ENCODE measurements at places on chromosomes 5 and 9.

DNA sequence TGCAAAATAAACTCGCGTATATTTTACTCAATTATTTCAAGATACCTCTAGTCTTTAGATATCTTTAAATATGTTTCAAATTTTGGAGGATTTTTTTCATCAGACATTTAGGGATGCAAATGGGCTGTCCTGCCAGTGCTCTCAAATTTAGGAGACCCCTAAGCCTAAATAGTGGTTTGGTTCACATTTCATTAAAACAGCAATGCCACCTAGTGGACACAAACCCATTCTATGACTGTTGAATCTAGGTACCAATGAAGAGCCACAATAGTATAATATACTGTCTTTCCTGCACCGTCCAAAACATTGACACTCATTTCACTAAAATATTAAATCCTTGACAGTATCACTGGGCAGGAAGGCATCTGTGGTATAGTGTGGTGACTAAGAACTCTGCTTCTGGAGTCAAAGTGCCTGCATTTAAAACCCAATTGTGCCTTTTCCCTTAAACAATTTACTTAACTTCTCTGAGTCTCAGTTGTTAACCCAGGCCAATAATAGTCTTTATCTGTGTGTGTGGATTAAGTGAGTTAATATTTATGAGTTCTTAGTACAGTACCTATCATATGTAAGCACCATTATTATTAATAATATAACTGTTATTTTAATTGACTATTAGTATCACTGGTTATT, 148.0 kb downstream of the RORB start:
- DNase-seq = no peak

- DNase-seq = no peak
Observed at GRCh38 chr9:4324513-4324912, 24.6 kb upstream of the GLIS3 start.

DNA sequence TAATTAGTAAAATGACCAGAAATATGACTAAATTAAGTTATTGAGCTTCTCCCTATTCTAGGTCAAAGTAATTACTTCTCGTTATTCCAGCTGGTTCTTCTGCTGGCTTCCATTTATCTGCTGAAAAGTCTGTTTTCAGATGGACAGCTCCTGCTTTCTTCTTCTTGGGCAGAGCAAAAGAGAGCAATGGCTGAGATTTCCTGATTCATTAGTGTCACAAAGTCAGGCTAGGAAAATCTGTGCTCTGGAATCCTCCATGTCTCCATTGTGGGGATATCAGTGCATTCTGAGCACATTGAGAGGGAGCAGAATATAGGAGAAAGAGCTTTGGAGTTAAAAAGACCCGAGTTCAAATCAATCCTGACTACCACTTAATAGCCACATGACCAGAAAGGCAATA, 33.7 kb upstream of the NRG2 start:
- no peak for DNase-seq

GRCh38 chr9:91421971-91422757, 1.5 kb downstream of the NFIL3 start:
- DNase-seq = no peak

DNA sequence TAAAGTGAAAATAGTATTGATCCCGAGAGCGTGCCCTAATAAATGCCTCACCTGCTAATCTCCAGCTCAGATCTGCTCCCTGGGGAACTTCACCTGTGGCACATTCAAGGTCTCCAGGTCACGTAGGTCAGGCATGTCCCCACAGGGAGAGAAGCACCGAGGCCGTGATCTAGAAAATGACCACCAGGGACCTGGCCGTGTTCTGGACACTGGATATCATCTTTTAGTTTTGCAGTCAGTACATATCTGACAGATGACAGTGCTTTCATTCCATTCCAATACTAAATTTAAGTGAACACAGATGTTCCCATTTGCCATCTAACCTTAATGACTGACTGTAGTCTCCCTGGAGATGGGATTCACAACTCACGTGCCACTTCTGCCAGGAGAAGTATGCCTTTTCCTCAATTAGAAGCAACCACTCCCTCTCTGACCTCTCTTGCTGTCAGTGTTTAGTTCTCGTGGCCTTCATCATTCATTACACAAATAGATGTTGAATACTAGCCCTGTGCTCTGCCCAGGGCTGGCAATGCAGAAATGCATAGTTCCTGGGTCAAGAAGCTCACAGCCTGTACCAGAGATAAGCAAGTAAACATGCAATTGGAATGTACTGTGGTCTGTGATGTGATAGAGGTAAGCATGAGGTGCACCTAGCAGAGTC, 276.5 kb downstream of the NTRK2 start:
- no peak for DNase-seq

GRCh38 chr9:92661127-92661526, 8.8 kb downstream of the IPPK start:
- DNase-seq = no peak

DNA sequence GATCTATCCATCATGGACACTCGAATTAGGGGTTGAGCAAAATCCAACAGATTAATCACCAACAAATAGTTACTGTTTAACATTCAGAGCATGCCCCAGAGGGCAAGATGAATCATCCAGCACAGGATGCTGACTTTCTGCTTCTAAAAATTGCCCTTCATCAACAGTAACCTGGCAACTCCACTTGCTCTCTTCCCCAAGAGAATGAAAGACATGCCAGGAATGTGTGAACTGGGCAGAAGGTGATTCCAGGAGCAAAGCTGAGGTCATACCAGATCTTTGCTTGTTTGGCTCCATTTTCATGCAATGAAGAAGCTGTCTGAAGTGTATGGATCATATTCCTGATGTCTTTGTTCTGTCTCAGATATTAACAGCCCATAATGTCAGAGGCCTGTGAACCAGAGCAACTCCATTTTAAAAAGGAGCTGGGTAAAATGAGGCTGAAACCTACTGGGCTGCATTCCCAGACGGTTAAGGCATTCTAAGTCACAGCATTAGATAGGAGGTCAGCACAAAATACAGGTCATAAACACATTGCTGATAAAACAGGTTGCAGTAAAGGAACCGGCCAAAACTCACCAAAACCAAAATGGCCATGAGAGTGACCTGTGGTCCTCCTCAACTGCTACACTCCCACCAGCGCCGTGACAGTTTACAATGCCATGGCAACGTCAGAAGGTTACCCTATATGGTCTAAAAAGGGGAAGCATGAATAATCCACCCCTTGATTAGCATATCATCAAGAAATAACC, 2.5 kb upstream of the ZNF367 start:
- no peak for DNase-seq

- DNase-seq = no peak
Observed at GRCh38 chr9:98331536-98332259, 76.2 kb upstream of the TBC1D2 start.

GRCh38 chr5:124713595-124713994, 32.8 kb downstream of the ZNF608 start:
- DNase-seq = no peak

DNA sequence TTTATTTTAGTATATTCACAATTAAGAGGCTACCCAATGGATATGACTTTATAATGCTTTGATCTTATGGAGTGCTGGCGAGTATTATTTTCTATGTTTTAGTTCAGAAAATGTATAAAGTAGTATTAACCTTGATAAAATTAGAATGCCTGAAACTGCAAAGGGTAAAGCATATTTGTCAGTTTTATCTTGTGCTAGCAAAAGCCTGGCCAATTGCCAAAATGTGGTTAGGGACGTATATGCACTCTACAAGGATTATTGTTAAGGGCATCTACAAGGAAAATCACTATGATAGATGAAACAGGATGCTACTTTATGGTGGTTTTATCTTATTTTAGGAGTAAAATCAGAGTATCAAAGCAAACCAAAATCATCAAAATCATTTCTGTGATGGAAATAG, 281.7 kb downstream of the CCDC171 start:
- DNase-seq = no peak

GRCh38 chr5:96807075-96807654, 580 bp downstream of the ERAP1 start:
- no peak for DNase-seq

DNA sequence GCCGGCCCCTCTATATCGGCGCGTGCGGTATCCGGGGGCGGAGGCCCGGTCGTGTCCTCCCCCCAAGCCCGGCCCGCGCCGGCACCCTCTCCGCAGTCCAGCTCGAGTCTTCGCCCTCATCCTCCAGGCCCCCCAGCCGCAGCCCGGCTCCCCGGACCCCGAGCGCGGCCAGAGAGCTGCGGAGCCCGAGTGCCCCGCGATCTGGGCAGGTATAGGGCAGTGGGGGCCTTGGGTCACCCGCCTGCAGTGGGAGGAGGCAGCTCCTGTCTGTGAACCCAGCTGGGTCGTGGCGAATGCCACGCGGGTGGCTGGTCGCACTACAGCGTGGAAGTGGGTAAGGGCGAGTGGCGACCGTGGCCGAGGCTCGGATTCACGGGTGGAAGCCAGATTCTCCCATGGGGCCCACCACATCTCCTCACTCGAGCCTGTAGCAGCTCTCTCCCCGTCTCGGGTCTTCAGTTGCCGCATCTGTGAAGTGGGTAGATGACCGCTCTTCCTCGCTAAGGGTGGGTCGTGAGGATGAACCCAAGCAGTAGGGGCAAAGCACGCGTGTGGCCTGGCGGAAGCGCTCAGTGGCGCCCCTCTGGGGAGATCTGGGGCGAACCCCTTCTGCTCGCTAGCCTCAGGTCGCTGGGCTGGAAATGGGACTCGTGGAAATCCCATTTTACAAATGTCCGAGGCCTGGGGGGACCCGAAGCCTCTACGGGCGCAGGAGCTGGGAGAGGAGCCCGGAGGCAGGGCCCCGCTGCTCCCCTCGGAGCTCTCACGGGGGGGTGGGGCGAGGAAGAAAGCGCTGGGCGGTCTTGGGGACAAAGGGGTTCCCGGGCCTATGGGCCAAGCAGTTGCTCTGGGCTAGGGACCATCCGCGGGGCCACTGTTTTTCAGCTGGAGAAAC, 1.9 kb downstream of the NR5A1 start:
- no peak for DNase-seq

DNA sequence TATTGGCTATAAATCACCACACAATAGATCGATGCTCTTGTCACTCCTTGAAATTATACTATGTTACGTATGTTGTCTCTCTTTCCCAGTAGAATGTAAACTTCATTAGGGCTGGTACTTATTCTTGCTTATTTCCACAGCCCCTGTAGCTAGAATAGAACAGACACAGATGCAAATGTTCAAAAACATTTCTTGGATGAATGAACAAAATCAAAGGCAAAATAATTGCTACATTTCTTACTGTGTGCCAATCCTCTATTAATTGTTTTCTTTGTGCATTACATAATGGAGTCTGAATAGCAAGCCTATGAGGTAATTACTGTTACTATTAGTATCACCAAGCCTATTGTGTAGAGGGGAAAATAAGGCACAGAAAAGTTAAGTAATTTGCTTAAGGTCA, 725 bp upstream of the OR13C2 start:
- DNase-seq = no peak

DNA sequence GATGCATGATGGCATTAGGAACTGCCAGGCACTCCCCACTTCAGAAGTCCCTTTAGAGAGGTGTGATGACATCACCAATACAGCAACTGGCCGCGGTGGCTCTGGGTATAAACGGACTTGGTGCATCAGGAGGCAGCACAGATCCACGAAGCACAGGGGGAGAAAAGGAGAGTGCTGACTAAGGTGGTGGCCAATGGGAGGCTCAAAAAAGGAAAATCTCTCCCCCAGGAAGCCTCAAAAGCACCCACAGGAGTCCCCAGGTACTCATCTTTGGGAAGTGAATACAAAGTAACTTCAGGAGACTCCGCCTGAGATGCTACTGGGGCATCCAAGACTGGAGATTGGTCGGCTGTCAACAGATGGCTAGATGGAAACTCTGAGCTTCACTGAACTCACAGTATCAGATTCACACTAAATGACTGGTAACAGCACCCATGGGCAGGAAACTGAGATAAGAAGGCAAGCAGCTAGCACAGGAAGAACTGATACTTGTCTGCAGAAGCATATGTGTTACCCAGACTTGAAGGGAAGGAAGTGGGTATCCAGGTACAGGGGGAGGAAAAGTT, 7.6 kb downstream of the TTC39B start:
- peak; percentile 45 for DNase-seq

DNA sequence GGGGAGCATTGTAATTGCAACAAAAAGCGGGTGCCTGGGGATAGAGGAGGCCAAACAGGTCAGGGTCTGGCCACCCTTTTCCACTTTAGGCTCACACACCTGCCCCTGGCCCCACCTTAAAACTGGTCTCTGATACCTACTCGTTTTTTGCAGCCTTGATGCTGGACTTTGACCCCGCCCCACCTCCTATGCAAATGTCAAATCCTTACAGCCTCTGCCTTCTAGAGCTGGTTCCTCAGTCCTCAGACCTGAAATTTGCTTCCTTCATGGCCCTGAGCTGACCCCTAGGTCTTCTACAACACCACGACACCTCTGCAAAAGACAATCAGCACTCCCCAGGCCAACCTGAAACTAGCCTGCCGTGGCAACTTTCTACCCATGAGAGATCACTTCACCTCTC, 37.7 kb downstream of the SMIM23 start:
- no peak for DNase-seq

GRCh38 chr5:4255441-4255840, 659.8 kb downstream of the IRX1 start:
- no peak for DNase-seq

GRCh38 chr5:136776022-136776927, 410.9 kb upstream of the TRPC7 start:
- DNase-seq = no peak

DNA sequence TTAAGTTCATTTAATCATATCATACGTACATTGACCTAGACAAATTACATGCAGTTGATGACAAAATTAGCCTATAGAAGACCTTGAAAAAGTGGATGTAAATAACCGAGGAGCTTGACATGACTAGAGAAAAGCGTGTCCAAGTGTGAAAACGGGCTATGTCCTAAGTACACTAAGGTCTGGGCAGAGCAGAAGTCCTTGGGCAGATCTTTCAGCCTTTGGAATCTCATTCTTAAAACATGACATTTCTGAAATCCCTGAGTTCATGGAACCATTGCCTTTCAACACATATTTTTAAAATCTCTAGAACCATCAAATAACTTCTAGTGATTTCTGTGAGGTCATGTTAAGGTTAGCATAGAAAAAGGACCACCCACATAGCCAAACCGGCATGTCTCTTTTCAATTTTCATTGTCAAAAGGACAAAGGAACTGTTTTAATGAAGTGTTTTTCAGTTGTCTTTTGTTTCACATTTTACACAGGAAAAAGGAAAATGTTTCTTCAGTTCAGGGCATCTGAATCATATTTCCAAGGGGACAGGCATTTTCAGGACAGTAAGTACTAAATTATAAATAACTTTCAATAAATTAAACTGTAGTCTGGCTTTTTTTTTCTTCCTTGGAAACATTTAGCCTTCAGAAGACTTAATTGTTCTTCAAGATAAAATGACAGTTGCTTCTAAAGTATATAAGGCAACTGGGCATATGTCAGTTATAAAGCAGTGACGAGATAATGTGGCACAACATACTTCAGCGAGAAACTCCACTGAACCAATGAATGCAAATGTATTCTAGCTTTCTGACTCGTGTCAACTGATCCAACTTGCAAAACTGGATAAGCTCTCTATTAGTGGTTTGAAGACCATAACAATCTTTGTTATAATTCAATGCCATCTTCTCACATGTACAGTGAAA, 416.8 kb downstream of the NFIB start:
- DNase-seq = no peak

DNA sequence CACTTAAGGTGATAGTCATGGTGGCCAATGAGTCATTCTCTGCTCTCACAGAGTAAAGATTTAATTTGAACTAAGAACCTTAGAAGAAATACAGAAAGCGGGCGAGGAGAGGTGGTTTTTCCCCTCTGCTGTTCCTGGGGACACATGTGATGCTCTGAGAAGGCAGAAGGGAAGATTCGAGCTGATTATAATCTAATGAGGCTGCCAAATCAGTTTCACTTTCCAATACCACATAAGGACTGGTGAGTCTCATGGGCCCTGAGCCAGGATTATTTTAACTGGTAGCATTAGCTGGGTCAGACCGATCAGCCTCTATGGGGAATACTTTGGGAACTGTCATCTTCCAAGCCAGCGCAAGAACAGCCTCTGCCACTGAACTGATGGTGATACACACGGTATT, 116.5 kb downstream of the SLC1A3 start:
- no peak for DNase-seq

Data from T-cell (primary cell).